Head of caudate nucleus (tissue), 42 donors: ENCODE measurements at places on chromosomes 5 and 9.

DNA sequence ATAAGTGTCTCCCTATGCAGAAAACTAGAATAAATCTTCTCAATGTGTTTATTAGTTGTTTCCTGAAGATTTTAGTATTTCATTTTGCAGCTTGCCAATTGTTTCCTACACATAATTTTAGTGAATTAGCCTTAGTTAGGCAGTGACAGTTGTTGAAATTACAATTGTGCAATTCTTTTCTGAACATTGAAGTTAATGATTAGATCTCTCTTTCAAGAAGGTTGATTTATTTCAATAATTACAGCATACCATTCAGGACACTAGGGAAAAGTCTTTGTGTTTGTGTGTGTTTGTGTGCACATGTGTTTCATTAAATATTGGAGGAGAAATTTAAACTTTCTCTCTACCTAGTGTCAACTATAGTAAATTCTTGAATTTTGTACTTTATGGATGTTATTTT lies 199.6 kb upstream of the MPDZ start:
- DNase-seq, result no peak

DNA sequence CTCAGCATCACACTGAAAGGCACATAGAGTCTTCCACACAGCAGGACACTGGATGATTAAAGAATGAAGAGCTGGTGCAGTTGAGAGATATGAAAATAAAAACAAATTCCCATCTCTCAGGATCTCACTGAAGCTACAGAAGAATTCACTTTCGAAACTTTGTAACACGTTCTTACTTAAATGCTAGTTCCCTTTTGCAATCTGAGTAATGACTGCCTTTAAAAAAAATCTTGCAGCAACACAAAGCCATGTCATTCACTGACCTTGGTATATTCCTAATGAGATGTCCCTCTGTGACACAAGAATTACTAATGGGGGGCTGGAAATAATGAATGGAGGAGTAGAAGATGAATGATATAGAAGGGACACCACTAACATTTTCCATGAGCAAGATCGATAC lies 201.8 kb downstream of the GLIS3 start:
- no peak for DNase-seq

DNA sequence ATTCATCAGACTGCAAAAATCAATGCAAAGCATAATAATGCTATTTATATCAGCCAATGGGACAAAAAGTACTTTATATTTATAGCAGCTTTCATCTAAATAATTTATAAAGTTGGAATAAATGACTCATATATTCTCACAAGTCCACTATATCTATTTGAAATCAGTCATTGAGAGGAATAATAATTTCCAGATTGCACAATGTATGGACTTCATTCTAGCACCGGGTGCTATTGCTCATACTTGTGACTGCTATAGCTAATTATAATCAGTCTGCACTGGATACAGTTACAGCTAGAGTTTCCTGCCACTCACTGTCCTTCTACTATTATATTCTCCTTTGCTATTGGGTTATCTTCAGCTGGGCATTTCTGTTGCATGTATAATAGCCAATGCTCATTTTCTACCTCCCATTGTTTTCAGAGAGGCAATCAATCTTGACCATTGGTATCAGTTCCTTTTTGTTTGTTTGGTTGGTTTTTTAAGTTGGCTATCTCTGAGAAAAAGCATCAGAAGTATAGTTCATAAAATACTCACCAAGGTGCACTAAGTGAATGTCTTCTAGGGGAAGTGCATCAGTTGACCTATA lies 1.9 kb downstream of the CDH18 start:
- no peak for DNase-seq

GRCh38 chr9:137391411-137391754 lies 31.6 kb downstream of the EXD3 start:
- no peak for DNase-seq

DNA sequence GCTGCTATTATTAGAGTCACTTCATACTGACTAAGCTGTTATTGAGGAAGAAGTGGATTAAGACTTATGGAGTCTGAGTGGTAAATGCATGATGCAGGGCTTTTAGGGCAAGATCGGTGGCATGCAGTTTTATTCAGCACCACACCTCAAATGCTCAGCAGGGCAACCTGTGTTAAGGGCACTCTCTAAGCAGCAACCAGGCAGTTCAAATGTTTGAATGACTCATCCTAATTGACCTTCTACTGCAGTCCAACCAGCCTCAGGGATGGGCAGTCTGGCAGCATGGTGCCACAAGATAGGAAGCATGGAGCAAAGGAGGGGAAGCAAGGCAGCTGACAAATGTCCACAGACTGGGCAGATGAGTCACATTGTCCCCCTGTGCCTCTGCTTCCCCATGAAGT lies 80.2 kb upstream of the MIER3 start:
- DNase-seq, result no peak

- DNase-seq, result no peak
These were observed 247.1 kb downstream of the PBX3 start for GRCh38 chr9:125994066-125994943.

DNA sequence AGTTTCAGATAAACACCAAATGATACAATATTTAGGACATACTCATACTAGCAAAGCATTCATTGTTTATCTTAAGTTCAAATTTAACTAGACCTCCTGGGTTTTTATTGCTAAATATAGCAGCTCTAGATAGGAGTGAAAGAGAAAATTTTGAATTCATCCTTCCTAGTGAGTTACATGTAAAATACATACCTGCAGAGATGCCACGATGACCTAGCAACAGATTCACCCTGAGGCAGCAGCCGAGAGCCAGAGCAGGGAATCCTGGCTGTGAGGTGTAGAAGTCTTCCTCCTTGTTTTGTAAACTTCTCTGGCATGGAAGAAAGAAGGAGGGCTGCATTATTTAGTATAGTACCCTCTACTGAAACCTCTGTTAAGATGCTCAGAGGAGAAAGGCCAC lies 25.9 kb upstream of the GABRP start:
- no peak for DNase-seq
